Hypothalamus (tissue), 51 donors: ENCODE measurements at places on chromosomes 12 and 14.

DNA sequence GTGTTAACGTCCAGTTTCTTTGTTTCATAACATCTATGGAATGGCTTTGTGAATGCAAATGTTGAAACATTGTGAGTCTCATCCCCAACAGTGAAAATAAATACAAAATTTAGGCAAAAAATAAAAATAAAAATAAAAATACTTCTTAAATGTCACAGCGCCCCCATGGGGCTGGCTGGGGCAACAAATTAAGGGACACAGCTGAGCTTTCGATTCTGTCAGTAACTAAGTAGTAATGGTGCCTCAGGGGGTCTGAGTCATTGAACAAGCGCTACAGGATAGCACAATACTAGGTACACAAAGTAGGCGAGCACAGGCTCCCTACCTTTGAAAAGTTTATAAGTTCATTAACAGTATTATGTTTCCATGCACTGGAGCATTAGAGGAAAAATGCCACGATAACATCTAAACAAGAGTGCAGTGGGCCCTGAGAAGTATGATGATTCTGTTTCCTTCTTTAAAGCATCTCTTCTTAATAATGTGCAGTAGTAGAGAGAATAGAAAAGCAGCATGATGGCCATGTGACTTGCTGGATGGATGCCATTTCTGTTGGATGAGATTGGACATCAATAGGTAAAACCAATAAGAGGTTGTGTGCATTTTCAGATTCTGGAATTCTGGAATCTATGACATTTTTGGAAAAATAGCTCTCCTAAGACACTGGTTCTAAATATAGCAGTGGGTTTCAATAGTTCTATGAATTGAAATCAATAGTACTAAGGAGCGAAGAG, 667.2 kb downstream of the DIO2 start:
- DNase-seq = no peak

DNA sequence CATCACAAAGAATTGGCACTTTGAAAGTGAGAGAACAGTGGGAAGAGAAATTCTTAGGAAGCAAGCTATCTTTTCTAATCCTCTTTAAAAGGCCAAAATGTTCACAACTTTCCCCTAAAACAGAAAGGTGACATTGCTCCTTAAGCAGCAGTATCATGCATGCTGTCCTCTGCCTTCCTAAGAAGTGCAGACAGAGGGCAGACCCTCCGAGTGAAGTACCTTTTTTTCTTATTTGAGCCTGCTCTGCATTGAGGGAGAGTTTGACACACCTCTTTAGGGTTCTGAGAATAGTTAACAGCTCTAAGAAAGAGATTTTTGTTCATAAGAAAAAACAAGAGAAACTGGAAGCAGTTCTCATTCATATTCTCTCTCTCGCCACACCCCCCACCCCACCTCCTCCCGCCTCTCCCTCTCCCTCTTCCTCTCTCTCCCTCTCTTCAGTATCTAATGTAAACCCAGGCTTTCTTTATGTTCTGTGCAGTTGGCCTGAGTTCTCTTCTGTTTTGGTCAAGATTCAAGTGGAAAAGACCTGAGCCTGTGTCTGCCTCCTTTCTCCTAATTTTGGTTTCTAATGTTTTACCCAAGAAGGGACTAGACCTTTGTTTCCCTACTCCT, 709.1 kb downstream of the DIO2 start:
- DNase-seq = no peak

GRCh38 chr14:77516126-77516525, 17.5 kb upstream of the ISM2 start:
- no peak for DNase-seq

DNA sequence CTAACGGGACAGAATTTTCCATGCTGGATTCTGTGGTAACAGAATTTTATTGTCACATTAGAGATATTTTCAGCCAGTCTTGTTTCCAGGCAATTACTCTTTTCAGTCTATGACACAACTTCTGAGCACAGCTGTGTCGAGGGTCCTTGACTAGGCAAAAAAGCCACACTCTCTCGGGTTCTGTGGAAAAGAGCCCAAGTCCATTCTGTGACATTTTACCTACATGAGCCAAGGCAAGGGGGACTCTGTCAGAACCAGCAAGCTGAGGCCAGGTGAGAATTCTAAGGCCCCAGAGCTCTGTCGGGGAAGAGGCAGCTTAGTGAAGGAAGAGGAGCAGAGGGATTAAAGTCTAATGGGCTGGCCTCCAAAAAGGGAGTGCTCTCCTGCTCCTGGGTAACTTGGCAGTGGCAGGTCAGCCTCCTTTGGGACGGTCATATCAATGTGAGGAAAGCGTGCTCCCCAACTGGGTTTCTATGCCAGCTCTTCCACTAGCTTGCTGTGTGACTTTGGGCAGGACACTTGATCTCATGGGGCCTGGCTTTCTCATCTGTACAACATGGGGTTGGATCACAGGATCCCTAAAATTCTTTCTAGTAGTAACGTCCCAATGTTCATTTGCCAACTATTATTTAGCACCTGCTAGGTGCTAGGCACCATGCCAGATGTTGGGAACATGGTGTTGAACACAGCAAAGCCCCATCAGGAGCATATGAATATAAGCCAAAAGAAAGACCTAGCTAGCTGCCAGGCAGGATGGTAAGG, 16.0 kb upstream of the RIC8B start:
- no peak for DNase-seq

DNA sequence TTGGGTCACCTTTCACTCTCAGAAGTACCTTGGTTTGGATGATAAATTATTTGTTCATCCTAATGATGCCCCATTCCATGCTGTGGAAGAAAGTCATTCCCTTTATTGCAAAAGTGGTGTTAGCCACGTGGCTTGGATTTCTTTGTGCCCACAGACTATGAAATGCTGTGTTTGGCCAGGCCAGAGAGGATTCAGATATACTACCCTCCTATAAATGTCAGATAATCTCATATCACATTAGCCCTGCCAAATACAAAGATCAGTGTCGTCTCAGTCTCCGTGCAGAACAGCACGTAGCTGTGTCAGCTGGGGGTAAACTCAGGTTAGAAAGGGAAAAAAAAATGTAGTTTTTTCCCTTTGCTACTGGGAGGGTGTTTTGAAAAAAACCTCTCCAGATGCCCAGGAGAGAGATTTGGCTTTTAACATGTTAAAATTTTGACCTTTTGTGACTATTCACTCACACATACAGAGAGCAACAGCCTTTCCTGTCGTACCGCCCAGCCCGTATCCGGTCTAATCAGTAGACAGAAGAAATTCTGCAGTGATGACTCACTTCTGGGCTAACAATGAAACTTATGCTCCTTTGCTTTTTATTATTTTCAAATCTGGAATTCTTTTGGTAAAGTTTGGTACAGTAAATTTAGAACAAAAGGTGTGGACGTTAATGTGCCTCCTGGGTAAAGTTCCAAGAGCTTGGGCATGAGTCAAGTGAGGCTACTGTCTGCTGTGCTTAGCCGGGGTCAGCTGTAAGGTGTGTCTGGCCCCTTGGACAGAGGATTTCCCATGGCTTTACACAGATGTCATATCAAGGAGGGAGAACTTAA, 8.5 kb upstream of the PTPRB start:
- DNase-seq = no peak

GRCh38 chr14:90255871-90256270, 482 bp upstream of the PSMC1 start:
- no peak for DNase-seq

DNA sequence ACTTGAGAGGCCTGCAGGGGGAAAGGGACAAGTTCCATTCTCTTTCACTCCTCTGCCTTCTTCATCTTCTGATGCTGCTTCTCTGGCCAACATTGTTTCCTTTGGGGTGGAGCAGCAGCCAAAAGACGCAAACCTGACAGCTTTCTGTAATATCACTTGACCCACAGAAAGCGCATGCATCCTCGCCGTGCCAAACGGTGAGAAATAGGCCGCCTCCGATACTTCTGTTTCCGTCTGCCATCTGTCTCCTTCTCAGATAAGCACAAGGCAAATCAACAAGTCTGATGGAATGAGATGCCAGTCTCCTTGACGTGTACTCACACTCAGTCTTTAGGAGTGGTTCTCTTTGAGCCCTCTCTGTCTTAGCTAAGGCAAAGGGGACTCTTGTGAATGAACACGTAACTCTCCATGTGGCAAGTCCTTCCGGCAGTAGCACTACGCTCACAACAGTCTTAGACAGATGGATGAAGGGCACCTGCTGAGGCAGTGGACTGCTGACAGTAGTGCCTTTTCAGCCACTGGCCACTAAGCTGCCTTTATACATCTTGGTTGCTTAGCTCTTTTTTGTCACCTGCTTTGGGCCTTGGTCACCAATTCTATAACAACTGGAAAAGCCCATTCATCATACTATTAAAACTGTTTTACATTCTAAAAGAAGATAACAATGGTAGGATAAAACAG, 214.1 kb downstream of the FBXL14 start:
- DNase-seq = no peak

DNA sequence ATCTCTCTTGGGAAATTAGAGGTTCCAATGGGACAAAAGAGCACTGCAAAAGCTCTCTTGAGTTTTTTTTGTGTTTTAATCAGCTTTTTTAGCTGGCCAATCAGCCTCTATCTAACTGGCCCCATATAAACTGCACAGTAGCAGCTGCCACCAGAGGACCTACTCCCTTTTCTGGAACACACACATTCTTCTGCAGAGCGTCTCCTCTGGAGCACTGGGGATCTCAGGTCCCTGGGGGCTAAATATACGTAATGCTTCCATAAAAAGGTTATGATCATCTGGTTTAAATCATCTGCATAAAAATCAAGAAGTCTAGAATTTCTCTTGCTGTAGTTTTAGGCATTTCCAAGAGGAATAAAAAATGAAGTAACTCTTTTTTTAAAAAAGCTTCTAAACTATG, 32.3 kb downstream of the TSPAN8 start:
- no peak for DNase-seq

DNA sequence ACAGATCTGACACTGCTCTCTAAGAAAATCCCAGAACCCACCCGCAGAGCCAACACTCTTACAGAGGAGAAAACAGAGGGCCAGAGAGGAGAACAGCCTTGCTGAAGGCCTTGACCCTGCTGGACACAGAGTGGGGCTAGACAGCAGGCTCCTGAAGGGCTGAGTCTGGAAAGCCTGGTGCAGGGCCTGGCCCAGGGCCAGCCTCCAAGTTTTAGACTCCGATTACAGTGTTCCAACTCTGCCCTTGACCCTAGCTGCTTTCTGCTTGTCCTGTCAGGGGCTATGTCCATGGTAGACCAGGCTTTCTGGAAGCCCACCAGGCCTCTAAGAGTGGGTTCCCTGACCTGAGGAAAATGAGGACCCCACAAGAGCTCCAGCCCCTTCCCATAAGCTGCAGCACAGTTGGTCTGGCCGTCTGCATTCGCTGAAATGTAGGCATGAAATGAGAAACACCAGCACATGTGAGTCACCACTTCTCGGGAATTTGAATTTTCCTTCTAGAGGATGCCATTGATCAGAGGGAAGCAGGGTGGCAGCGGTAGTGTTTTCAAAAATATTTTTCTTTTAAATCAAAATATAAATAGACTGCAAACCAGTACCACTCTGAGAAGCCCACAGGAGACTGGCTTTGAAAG, 154.4 kb downstream of the CALM1 start:
- DNase-seq = no peak

DNA sequence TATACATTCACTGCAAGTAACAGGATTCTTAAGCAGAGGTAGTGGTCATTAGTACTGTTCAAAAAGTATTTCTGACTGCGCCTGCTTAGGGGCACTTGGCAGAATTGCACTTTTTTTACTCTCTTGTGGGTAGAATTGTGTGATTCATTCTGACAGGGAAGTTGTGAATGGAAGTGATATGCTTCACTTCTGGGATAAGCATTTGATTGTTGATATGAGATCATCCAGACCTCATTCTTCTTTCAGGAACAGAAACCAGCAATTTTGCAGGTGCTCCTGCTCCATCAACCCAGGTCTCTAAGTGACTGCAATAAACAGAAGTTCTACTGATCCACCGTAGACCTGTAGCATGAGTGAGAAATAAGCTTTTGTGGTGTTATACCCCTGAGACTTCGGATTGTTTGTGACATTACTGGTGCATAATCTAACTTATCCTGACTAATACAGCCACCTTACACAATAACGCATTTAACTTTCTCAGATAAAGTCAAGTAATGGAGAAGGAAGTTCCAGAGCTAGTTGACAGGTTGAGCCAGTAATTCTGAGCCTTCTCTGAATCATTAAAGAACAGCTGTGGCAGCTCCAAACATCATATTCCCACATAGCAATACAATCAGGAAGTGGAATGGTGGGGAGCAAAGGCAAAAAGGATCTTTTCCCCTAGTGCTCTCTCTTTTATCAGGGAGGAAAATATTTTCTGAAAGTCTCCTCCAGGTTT, 387.9 kb downstream of the SYT1 start:
- no peak for DNase-seq

GRCh38 chr12:98909746-98910145, 264.7 kb downstream of the APAF1 start:
- no peak for DNase-seq

- no peak for DNase-seq
Observed at GRCh38 chr14:89851106-89851505, 103.4 kb downstream of the EFCAB11 start.

- no peak for DNase-seq
Observed at GRCh38 chr14:104794099-104794498, 1.4 kb downstream of the AKT1 start.

DNA sequence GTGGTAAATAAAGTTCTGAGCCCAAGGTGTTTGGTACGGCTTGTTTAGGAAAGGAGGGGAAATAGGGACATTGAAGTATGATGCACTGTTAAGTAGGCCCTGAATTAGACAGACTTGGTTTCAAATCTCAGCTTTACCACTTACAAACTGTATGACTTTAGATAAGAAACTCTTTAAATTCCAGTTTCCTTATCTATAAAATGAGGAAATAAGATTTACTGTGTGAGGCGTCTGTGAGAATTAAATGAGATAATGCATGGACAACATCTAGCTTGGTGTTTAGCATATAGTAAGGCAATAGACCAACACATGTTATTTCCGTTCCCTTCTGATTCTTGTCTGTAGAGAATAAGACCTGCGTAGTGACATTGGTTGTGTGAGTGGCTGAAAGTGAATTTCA, 7.0 kb downstream of the NCKAP1L start:
- no peak for DNase-seq

DNA sequence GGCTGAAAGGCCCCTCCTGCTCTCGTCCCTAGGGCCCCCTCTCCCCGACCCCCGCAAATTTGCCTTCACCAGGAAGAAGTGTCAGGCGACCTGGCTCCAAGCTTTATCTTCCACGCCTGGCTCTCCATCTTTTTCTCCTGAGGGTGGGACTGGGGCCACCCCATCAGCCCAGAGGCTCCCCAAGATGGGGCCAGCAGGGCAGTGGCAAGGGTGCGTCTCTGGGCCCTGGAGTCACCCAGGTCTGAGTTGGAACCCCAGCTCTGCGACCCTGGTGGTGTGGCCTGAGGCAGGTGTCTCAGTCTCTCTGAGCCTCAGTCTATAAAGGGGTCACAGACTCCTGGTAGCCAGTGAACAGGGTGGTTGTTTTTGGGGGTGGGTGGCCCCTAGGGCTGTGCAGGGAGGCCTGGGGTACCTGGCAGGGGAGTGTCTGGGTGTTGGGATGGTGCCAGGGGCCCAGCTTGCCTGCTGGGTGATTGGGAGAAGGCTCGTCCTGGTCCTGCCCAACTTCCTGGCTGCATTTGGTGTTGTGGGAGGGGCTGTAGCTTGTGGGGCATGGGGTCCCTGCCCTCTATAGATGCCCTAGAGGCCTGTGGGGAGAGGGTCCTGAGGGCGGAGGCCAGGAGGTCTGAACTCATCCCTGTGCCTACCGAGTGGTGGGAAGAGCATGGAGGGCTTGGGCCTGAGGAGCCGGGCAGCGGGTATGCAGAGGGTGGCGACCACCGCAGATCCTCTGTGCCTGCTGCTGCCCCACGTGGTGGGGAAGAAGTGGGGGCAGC, 7.6 kb downstream of the KIF26A start:
- no peak for DNase-seq
